Mammary epithelial cell (primary cell): ENCODE measurements at places on chromosomes 5 and 9.

DNA sequence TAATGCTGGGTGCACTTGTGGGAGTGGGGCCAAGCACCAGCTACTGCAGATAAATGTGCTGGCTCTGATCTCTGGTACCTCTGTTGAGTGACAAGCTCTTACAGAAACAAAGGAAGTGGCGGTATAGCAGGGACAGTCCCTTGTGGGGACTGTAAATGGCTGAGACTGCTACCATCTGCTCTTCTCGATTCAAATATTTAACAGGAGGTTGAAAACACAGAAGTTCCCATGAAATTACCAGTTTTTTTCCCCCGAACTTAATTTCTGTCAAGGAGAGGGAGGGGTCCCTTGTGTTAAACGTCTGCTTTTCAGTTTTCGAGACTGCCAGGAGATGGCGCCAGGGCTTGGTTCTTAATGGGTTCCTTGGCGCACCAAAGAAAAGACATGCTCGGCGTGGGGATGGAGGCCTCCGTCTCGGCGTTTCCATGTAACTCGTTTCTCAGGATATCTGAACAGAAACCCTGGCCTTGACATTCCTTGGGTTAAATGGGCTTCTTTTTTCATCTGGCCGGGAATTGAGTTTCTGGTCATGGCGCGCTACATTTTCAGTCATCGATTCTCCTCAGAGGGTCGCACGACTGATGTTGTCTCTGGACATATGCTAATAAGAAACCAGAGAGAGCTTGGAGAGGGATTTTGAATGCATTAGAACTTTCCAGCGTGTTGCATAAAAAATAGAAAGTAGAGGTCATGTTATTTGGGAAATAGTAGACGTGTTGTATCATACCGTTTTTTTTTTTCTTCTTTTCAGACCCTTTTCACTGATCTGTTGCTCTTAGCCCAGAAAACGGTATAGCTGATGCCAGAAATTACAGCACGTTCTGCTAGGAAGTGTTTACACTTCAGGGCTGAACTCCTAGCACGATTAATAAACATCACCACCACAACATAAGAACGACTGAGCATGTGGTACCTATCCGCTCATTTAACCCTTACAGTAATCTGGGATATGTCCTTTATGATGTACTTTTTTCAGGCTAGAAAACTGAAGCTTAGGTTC is 64.0 kb downstream of the CARTPT start:
- peak; percentile 47 for DNase-seq

GRCh38 chr5:43233946-43234345 is 41.9 kb downstream of the NIM1K start:
- no peak for DNase-seq

DNA sequence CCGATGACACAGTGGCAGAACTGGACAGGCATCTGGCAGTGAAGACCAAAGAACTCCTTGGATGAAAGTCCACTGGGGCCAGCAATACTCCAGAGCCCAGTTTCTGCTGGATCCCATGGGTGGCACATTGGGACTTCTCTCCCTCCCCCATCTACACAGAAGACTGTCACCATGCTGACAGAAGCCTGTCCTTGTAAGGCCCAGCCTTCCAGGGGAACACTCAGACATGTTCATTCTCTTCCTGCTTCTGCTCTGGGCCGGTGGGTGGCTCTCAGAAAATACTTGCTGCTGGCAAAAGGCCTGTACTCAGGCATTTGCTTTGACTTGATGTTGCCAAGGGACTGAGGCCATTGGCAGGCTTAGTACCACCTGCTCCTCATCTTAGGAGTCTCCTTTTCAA is 48.3 kb upstream of the PTGS1 start:
- no peak for DNase-seq

- DNase-seq = peak; percentile 64
These were observed 732 bp downstream of the PRKAA1 start for GRCh38 chr5:40797273-40798011.

DNA sequence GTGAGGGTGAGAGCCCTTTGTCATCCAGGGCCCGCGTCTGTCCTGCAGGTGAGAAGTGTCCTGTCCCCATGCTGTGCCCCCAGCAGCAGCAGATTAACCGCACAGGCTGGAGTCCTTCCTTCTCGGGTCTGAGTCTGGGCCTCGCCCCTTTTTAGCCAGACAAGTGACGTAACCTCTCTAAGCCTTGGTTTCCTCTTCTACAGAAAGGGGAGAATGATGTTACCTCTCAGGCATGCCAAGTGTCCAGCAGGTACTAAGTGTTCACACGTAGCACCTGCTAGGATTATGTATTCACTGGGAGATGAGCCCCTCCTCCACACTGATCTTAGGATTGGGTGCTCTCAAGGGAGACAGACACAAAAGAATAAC is 6.9 kb downstream of the NEURL1B start:
- peak; percentile 57 for DNase-seq

- peak; percentile 38 for DNase-seq
These were observed 419.9 kb upstream of the GRAMD2B start for GRCh38 chr5:126003309-126003708.

DNA sequence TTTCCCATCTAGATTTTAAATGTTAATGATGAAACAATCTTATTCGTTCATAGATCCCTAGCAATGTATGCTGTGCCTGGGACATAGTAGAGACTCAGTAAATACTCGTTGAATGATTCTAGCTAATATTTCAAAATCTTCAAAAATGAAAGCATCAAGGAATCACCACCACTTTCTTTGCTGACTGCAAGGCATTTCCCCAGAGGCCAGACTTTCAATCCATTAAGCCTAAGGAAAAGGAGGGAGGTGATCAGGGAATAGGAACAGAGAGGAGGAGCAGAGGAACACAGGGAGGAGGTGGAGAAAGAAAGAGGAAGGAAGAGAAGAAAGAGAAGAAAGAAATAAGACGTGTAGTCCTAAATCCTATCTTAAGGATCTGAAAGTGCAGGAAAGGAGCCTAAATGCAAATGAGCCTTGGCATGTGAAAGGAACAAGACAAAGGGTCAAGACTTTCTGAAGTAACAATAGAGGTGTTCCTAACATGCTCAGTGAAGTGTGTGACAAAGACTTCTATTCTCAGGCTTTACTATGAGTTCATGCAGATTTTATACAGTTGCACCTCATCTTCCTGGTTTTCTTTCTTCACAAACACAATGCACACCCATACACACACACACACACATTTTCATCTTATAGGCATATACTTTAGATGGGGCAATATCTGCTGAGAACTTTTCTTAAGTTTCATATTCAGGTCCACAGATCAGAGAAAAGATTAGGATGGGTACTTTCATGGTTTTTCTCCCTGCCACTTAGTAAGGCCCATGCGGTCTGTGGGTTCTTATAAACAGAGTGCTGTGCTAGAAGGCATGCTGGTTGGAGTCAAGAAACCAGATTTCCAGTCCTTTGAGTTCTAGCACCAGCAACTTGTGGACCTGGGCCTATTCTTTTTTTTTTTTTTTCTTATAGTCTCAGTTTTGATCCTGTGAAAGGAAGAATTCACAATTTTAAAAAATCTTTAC is 512.2 kb upstream of the TNC start:
- no peak for DNase-seq

- no peak for DNase-seq
These were observed 1.1 kb upstream of the AKNA start for GRCh38 chr9:114388764-114389375.

- DNase-seq = no peak
These were observed 13.4 kb upstream of the ZCCHC9 start for GRCh38 chr5:81288021-81288433.

DNA sequence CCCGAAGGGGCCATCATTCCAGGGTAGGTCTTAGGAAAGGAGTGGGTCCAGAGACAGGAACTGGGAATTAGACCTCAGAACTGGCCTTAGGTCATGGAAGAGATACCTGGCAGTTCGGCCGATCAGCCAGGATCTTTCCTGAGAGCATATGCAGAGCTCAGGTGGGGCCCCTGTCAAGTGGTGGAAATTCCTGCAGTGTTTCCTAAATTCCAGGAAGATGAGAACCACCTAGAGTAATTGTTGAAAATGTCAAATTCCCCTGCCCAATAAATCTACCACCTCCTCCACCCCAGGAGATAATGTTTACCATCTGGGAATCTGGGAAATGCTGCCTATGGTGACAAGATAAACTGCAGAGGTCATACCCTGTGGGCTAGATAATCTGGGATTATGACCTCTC is 14.6 kb downstream of the TMEM171 start:
- DNase-seq = no peak
